ENCODE measurements at places on chromosomes 11 and 22.

GRCh38 chr22:48630433-48630754 is 1197.3 kb downstream of the BRD1 start:
- no peak for DNase-seq

- DNase-seq: no peak
Observed at GRCh38 chr11:97143463-97143862, 753.6 kb downstream of the JRKL start.

GRCh38 chr22:43186272-43187170 is at the start of gene TTLL12:
Gene TTLL12, minus strand, starts transcription at chr22:43187134. Its CDS starts 65 bp downstream, at chr22:43187069.
- DNase-seq: peak; percentile 85

DNA sequence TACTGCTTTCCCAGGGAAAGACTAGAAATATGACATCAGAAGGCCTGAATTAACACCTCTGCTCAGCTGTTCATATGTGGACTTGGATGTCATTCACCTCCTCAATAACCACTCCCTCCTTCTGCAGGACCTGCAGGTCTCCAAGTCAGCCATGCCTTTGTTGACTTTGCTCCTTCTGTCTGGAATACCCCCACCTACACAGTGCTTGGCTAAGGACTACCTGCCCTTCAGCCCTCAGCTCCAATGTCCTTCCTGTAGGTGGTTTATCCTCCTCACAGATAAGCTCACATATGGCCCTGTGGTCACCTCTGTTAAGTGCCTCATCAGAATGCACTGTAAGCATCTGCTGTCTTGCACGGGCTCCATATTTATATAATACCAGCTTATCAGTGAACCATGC is 26.4 kb upstream of the FAT3 start:
- DNase-seq: no peak

DNA sequence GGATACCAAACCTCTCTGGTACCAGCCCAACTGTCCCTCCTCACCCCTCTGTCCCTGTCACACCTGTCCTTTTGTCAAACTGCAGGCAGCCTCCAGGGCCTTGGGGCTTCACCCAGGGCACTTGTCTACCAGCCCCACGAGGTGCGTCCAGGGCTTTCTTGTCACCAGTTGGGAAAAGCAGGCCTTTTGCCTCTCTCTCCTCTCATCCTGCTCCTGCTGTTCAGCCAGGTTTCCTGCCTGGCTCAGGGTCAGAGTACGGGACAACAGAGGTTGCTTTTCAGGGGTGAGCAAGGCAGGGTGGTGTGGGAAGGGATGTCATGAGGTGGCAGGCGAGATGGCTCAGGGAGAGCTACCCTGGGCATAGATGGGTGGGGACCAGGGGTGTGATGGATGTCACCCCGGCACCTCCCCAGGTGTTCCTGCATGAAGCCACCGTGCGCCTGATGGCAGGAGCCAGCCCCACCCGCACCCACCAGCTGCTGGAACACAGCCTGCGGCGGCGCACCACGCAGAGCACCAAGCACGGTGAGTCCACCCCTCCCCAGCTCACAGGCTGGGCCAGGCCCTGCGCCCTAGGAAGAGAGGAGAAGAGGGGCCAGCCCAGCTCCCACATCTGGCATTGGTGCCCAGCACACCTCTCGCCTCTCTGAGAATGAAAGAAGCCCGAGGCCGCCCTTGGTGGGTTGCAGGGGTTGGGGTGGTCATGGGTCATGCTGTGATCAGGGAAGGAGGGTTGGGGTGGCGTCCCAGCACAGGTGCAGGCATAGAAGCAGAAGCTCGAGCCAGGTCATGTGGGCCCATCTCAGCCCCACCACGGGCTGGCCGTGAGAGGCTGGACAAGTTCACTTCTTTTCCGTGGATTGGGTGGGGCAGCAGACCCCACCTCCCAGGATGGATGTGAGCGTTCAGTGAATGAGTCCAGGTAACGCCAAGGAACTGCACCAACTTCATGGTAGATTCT is 10.1 kb downstream of the SHISA8 start:
- DNase-seq: no peak

DNA sequence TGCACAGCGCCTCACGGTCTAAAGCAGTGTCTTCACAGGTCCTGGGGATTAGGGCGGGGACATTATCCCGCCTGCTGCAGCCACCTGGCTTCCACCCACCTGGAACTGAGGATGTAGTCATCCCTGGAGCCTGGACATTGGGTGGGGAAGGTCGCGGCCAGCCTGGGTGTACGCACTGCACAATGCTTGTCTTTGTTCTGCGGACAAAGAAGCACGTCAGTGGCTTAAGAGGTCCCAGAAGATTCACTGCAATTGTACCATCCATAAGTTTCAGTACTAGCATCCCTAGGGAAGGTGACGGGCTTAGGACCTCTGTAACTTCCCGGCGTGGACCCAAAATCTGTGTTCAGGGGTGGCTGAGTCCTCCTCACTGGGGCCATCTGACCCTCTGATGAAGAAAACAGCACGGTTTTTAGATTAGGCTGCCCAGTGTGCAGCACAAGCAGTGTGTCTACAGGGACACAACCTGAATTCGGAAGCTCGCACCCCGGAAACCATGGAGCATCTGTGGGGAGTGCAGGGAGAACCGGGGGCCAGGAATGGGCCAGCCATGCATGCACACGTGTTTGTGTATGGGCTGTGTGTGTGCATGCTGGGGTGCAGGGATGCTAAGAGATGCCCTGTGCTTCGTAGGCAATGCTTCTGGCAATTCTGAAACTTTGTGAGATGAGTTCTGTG is 342.6 kb upstream of the B3GAT1 start:
- no peak for DNase-seq

DNA sequence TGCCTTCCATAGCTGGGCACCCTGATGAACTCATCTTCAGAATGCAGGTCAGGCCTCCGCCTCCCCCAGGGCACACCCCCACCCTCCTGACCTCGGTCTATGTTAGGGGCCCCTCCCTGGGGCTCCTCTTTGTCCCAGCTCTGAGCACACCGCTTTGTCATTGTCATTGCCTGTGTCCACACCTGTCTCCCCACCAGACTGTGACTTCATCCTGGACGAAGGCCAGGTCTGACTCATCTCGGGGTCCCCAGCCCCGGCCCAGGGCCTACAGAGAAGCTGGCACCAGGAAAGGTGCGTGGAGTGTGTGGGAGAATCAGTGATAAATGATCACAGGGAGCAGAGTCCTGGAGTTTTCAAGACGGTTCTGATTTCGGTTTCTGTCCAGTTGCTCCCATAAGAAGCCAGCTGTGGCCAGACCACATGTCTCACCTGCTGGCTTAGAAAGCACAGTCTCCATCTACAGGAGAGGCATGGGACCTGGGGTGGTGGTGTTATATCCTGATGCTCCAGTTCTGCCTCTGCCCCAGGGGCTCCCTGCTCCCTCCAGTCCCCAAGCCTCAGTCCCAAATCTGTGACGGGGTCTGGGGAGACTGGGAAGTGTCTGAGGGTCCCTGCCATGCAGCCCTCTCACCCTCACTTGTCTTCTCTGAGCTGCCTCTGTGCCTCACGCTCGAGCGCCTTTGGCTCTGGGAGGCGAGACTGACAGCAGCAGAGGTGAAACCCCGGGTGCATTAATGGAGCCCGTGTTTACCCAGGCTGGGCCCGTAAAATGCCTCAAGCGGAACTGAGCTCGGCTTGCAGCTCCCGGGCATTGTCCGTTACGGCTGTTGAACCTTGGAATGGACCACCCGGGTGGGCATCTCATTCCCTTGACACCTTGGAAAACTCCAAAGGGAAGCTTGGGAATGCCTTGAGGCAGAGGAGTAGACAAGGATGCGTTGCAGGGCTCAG is 85.5 kb upstream of the WNT11 start:
- no peak for DNase-seq

- peak; percentile 91 for DNase-seq
Observed at GRCh38 chr11:45899448-45900174, 7.5 kb downstream of the FREY1 start.

DNA sequence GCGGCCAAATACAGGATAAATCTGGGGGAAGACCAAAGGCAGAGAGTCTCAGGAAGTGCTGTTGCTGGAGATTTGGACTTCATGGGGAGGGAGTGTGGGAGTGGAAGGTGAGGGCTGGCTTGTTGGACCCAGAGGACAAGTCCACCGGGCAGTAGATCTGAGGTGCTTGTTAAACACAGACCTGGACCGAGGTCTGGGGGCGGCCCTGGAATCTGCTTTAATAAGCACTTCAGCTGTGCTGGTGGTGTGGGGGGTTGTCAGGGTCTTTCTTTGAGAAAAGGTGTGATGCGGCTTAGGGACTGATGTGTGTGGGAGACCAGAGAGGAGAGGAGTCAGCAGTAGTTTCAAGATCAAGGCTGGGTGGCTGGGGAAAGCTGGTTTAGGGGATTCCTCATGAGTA is 4.4 kb downstream of the TRMU start:
- no peak for DNase-seq

- no peak for DNase-seq
Observed at GRCh38 chr11:112159098-112160065, 4.5 kb downstream of the IL18 start.

GRCh38 chr11:62688491-62688890 is 839 bp downstream of the LRRN4CL start:
- DNase-seq: no peak

- no peak for DNase-seq
Observed at GRCh38 chr22:36966851-36967540, 52.3 kb downstream of the TST start.

DNA sequence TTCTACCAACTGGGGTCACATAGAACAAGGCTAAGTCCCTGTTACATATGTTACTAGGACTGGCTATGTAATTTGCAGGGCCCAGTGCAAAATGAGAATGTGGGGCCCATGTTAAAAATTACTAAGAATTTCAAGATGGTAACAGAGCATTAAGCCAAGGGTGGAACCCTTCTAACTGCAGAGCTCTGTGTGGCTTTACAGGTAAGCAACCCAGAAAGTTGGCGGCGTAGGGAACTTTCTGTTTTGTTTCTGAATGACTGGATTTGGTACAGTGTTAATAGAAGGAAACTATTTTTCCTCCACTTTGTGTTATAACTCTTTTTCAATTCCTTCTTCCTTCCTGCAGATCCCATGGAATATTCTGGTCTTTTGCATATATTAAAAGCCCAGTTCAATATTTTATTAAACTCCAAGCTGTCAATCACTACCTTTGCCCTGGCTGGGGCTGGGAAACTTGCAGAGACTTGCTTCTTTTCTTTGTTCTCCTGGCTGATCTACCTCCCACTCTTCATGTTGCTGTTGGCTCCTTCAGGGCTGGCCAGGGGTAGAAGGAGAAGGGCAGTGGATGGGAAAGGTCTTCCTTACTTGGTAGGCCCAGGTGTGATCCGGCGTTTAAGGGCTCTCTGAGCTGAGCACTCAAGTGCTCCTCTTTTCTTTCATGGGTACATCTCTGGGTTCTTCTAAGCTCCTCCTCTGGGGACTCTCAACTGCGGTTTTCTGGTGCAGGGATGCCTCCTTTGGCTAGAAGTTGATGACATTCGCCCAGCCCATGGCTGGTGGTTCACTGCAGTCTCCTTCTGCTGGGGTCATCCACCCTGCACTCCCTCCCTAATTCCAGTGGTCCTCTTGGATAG is 67.7 kb downstream of the SNX19 start:
- no peak for DNase-seq

GRCh38 chr11:94705419-94705818 is 62.7 kb upstream of the AMOTL1 start:
- no peak for DNase-seq

GRCh38 chr22:49363526-49364230 is 464.0 kb downstream of the BRD1 start:
- peak; percentile 22 for DNase-seq

DNA sequence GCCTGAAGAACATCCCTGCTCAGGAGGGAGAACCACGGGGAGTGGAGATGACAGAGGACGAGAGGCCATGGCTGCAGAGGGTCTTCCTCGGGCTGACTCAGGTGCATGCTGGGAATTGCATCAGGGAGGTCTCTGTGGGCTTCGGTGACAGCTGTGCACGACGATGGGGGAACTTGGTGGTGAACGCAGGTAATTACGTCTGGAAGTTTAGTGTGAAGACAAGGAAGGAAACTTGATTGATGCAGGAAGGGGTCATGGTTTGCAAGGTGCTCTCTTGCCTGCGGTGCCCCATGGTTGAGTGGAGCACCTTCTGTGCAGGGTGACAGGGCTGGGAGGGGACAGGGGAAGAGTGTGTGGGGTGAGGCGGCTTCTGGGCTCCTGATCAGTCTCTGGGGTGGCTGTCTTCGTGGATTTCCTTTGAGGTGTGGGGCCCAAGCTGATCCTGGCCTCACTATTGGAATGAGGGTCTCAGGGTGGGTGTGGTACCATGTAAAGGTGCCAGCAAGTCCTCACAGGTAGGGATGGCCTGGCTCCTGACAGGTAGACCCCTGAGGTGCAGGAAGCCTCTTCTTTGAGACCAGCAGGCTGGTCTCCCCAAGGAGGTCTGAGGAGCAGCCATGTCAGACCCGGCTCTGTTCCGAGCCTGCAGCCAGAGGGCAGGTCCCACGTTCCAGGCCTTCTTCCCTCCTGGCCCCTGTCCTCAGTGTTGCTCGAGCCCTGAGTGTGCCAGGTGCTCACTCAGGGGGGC is 1020.1 kb downstream of the TBC1D22A start:
- DNase-seq: no peak

GRCh38 chr22:46416520-46416871 is 81.0 kb downstream of the TRMU start:
- DNase-seq: no peak
